NCI-H187 (cell line): ENCODE measurements at places on chromosomes 2 and 18.

DNA sequence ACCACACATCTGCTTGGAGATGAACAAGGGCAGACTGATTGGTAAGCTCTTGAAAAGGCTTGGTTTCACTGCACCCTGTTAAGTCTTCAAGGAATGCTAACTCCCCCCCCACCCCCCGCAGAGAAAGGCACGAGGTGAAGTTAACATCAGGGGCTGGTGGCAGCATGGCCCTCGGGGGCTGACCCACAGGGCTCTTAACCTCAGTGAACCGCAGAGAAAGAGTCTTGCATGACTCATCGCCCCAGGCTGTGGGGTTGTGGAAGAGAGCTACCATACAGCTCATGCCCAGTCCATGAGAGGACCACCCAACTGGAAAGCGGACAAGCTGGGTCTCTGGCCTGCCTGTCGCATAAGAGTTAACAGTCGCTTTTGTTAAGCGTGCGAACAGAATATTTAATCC is 10.6 kb upstream of the CEP68 start:
- DNase-seq, result no peak

DNA sequence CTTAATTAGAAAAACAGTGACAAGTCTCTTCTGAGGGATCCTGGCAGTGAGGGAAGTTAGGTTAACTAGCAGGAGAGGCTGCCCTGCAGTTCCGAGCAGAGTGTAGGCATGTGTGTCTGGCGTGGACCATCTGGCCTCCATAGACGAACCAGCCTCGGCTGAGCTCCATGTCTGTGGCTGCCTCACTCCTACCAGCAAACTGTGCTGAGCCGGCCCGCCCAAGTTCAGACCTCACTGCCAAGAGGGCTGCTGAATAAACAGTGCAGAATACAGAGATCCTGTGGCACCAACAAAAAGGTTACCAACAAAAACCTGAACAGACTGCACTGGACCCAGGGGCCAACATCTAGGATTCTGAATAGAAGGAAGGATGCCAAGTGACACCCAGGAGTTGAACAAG is 27.3 kb downstream of the INO80C start:
- DNase-seq, result no peak

- DNase-seq, result no peak
Measured at GRCh38 chr2:12852135-12852534, 135.4 kb downstream of the TRIB2 start.

GRCh38 chr18:79335833-79336360 is 59.8 kb upstream of the NFATC1 start:
- no peak for DNase-seq

GRCh38 chr2:224994242-224994823 is 47.9 kb downstream of the DOCK10 start:
- no peak for DNase-seq

DNA sequence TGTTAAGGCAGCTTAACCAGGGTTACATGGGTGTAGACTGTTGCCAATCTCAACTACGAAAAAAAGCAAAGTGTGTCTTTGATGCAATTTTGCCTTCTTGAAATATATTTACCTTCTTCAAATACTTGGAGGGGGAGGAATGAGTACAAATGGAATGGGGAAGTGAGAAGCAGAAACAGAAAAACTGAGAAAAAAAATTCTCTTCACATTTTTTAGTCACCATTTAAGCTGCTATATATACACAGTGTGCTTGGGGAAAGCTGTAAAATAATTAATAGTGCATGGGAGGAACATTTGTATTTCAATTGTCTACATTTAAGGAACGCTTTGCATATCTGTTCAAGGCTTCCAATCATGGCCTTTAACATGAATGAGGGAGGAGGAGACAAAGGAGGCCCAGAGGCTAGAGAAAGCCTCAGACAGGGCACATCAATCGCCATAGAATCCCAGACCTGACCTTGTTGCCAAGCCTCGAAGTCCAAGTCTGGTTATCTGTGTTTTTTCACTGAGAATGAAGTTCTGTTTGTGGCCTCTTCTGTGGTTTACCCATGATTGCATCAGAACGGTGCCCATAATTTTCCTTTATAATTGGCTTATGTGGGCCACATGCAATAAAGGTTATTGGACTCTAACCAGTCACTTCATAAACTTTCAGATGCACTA is 158.6 kb downstream of the PIK3C3 start:
- DNase-seq, result no peak

GRCh38 chr2:187978356-187978755 is 313.3 kb upstream of the GULP1 start:
- no peak for DNase-seq

GRCh38 chr2:76478266-76479035 is 767.7 kb upstream of the GCFC2 start:
- no peak for DNase-seq

- DNase-seq, result no peak
Measured at GRCh38 chr2:100260712-100261620, 61.3 kb downstream of the LONRF2 start.

- DNase-seq, result no peak
Measured at GRCh38 chr2:235140801-235141081, 188.9 kb downstream of the SH3BP4 start.

- DNase-seq, result no peak
Measured at GRCh38 chr2:101710471-101711318, 13.2 kb downstream of the MAP4K4 start.

DNA sequence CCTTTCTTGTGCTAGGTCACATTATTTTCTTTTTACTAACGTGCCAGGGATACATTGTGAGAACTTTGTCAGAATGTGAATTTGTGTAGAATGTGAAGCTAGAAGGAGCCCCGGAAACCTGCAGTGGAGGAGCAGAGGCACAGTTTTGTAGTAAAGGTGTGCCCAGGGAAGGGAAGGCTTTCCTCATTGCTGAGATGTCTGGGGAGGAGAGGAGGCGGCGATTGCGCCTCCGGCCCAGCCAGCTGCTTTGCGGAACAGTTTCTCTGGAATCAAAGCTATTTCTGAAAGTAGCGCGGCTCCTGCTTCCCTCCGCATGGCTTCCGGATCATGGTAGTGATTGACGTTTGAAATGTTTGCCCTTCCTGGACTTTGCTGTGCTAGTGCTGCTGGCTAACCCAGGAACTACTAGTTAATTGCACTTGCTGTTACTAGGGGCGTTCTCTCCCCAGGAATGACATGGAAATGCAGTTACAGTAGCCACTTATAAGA is 83.1 kb upstream of the RBM44 start:
- DNase-seq, result no peak

GRCh38 chr2:223996391-223996790 is 39.1 kb downstream of the MRPL44 start:
- DNase-seq, result no peak

DNA sequence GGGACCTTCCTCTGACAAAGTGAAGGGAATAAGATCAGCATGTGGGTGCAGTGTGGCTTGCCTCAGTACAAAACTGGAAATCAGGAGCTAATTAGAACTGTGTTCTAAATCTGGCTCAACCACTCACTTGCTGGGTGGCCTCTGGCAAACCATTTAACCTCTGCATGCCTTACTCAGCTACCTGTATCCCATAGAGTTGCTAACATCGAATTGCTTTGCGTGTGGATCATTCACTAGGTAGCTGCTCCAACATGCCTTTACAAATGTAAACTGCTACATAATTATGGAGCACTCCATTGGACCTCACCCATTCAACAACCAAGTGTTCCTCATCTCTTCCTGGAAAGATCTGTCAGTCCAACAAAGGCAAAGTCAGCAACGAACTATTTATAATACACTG is 19.0 kb downstream of the PLEKHM3 start:
- no peak for DNase-seq

GRCh38 chr18:52582061-52582460 is 242.1 kb downstream of the DCC start:
- DNase-seq, result no peak

DNA sequence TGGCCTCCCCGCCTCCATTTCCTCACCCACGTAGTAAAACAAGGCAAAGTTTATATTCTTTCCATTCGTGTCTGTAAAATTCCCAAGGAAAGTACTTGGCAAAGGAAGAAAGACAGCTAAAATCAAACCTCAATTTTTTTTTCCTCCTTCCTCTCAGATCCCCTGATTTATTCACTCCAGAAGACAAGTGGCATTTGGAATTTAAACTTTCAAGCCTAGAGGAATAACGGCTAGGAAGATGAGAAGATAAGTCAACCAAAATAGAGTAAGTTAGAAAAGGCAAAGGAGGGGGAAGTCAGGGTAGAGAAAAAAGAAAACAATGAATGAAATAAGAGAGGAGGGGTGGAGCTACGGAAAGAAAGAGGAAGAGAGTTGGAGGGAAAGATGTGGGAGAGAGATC is 198.9 kb upstream of the PIK3C3 start:
- no peak for DNase-seq

DNA sequence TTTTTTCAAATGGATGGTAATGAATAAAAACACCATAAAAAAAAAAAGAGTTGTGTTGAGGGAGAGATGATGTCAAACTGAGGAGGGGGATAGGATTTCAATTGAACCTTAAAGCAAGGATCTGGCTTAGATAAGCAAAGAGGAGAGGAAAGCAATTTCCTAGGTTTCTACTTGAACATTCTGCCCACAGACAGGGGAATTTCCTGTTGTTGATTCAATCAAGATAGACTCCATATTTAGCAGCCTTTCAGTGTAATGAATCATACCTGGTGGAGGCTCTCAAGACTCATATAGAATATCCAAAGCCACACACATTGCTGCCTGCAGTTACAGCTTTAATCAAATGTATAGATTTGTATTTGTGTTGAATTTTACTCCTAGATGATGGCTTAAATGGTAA is 294.4 kb upstream of the PIK3C3 start:
- DNase-seq, result no peak

DNA sequence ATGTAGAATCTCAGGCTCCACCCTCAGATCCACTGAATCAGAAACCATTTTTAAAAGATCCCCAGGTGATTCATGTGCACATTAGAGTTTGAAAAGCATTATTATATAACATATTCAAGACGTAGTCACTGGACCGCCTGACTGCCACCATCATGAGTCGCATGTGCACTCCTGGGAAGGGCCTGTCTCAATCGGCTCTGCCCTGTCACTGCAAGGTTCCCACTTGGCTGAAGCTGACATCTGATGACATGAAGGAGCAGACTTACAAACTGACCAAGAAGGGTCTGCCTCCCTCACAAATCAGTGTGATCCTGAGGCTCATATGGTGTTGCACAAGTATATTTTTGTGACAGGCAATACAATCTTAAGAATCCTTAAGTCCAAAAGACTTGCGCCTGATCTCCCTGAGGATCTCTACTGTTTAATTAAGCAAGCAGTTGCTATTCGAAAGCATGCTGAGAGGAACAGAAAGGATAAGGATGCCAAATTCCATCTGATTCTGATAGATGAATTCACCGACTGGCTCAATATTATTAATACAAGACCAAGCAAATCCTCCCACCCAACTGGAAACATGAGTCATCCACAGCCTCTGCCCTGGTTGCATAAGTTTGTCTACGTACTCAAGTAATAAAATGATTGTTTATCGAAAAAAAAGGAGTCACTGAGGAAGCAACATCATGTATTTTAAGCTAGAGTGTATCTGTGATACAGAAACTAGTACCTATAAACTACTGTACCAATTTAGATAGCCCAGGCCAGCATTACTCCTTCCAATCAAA is 26.2 kb downstream of the ATAD2B start:
- no peak for DNase-seq

DNA sequence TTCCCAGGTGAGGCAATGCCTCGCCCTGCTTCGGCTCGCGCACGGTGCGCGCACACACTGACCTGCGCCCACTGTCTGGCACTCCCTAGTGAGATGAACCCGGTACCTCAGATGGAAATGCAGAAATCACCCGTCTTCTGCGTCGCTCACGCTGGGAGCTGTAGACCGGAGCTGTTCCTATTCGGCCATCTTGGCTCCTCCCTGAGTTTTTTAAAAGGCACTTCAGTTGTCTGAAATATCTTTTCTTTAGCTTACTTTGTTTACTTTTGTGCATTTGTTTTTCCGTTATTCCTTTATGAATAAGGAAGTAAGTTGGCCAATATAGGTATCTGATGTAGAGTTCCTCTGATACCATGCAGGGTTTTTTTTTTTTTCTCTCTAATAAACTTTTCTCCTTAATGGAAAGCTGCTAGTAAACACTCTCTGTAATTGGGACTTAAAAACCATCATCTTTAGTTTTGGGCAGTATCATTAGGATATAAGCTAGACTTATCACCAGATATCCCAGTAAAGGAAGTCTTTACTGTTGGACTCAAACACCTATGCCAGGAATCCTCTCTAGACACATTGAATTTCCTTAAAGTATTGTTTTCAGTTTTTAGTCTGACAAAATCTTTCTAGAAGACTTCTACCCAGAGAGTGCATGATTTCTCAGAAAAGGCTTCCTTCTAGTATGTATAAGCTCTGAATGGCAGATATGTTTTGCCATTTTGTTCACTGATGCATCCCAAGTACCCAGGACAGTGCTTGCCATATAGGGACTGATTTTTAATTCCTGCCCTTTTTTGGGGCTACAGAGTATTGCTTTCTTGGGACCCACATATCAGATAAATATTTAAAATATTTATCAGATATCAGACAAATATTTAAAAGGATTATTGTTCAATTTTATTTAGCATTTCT is 35.8 kb upstream of the DYSF start:
- DNase-seq, result no peak

DNA sequence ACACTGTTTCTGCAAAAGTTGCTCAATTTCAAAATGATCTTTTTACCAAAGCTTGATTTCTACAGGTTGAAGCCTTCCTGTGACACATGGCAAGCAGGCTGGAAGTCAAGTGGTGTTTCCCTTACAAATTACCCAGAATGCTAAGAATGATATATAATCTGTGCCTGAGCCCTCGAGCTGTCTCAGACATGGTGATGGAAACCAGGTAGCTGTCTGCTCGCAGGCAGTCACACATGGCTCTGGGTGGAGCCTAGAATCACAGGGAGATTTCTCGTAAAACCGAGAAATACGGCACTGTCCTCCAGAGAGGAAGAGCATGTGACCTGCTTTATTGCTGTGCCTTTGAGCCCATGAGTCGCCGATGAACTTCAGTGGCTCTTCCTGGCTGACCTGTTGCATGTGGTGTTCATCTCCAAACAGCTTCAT is 392.9 kb downstream of the ZNF521 start:
- DNase-seq, result no peak

DNA sequence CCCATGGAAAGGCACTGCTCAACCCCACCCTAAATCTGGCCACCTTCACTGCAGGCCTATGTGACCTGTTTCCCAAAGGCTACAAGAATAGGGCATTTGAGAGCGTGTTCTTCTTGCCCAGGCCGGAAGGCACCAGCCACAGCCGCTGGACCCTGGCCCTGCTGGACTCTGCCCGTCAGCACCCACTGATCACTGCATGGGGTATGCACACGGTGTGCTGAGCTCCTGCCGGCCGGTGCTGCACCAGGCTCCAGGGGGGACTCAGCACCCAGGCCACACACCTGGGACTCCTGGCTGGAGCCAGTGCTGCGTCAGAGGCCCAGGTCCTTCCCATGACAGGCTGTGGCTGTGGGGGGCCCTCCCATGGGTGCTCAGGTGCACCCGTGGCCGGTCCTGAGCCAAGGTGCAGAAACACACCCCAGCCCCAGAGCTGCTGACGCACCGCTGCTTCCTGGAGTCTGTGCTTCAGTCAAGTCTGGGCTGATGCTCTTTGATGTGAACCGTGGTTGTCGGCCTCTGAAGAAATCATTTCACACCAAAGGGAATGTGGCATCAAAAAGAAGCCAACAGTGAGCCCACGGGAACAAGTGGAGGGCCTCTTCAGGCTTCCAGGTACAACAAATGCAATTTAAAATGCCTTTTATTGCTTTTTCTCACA is 6.5 kb downstream of the KCNG2 start:
- no peak for DNase-seq

GRCh38 chr2:96842600-96842999 is 1.2 kb downstream of the ANKRD23 start:
- DNase-seq, result no peak
